ENCODE measurements at places on chromosomes 3 and 15.

DNA sequence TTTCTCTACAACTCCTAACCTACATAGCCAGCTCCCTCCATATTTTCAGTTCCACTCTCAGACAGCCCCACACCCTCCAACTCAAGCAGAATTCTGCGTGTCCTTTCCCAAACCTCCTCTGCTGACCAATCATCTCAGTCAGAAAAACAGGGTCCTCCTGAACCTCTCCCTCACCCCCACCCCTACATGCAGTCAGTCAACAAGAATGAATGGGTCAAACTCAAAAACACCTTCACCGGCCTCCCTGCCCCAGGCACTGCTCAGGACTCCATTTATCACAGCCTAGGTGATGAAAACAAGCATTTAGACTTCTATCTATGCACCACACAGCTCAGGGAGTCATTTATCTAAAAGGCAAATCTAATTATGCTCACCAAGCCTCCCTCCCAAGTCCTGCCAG, 32.4 kb downstream of the MYL3 start:
- DNase-seq: no peak

DNA sequence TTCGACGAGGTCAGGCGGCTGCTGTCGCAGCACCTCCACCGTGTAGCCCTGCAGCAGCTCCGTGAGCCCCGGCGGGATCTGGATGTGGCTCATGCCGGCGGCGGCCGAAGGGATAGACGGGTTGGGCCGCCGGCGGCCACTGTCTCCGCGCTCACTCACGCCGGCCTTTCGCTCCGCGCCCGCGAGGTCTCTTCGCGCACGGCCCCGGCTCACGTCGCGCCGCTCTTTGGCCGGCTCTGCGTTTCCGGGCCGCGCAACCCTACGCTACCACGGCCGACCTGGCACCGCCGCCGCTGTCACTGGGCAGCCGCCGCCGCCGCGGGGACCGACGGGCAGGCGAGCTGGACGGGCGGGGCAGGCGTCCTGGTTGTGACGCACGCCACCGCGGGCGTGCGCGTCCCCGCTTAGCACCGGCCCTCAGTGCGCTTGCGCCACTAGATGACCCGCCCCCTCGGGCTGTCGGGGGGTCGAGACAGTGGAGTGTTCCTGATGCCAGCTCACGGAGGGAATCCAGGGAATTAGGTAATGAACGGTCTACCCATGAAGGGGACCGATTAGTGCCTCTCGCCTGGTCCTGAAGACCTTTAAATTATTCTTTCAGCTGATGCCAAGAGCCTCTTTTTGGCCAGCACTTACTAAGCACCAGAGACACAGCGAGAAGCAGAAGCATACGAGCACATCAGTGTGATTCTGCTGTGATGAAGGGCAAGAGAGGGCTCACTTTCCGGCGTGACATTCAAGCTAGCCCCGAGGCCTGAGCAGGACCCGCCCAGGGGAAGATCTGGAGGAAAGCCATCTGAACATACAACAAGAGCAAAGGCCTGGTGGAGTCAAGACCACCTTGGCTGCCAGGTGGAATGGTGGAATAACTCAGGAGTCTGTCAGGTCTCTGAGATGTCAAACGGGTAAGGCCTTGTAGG, at the start of gene PRKAR2A:
Gene PRKAR2A (minus strand): TSS at position 371 of the 920 bp plus-strand sequence. CDS start 278 bp downstream, at position 93.
- no peak for DNase-seq

GRCh38 chr3:139358841-139359562, 15.2 kb downstream of the MRPS22 start:
- no peak for DNase-seq

- no peak for DNase-seq
Measured at GRCh38 chr3:136428167-136428566, 178.0 kb downstream of the PCCB start.

DNA sequence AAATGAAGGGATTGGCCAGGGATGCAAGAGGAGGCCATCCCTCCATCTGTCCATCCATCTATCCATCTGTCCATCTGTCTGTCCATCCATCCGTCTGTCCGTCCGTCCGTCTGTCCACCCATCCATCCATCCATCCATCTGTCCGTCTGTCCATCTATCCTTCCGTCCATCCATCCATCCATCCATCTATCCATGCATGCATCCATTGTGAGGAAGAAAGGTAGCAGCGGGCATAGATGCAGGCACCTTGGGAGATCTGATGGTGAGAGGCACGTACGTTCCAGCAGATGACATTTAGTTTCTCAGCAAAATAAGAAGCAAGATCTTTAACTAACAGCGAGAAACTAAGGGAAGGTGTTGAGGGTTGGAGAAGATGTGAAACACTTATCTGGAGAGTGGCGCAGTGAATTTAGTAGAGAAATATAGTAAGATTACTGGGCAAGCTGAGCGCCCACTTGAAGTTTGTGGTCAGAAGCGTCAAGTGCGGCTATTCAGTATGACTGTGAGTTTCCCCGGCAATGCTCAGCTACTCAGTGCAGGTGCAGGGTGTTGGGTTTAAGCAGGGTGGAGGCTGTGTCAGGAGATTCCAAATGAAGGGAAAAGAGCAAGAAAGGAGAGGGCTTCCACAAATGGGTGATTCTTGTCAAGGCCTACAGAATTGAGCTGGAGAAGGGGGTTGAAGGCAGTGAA, 22.4 kb upstream of the SRP14 start:
- no peak for DNase-seq

DNA sequence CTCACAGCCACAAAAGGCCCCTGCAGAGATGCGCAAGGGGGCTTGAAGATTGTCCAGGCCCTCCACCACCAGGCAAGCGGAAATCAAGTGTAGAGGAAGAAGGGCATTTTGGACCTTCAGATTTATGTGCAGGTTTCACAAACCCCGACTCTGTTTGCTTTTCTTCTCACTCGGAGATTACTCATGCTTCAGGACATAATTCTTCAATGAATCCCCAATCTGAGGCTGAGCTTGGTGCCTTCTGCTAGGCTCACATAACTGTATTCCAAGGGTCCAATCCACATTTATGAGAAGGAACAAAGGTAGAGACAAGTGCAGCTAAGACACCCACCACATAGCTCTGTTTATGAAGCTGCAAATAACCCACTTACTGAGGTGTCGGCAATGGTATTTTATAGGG, 50.6 kb upstream of the NMNAT3 start:
- DNase-seq: no peak

GRCh38 chr15:42511007-42511391, 15.6 kb downstream of the SNAP23 start:
- no peak for DNase-seq

GRCh38 chr3:129966876-129967275, 7.6 kb upstream of the TRH start:
- no peak for DNase-seq

GRCh38 chr3:20064796-20065564, 24.7 kb downstream of the KAT2B start:
- DNase-seq: no peak

- DNase-seq: no peak
Measured at GRCh38 chr3:101913168-101913567, 63.9 kb downstream of the NFKBIZ start.

- no peak for DNase-seq
Measured at GRCh38 chr3:183885766-183886165, 1.1 kb upstream of the PARL start.

GRCh38 chr3:16604887-16605602, at the start of gene DAZL:
TSS of gene DAZL (minus strand) at chr3:16605423. CDS start at chr3:16605205, 218 bp downstream.
- DNase-seq: no peak

DNA sequence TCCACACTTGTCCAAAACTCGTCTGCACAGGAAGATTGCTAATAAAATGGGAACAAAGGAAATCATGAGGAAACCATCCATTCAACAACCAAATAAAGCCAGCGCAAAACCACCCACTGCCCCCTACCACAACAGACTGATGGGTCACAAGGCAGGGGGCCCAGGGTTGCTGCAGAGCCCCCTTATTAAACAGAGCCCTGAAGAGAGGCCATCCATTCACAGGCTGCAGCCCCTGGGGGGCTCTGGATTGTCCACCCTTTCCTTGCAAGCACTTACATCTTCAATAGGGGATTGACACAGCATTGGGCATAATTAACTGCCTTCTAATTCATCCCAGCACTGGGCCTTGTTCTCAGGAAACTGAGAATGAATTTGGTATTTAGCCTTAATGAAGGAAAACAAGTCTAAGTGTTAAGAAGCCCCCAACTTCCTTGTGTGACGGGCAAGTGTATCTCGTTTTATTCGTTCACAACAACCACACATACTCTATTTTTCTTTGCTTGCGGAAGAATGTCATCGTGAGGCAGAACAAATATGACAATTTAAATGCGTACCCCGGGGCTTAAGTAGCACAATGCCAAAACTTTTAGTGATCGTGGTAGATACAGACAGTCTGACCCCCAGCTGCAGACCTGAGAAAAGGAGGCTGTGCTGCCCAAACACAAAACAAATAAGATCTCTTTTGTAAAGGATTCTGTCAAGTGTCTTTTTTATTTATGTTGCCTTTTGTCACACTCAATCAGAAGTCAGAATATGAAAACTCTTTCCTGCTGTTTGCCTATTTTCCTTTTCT, 144.0 kb downstream of the SEMA6D start:
- no peak for DNase-seq

All from esophagus squamous epithelium (tissue), 5 donors.